ENCODE measurements at places on chromosomes 3 and 15.

GRCh38 chr15:79881254-79881653 lies 15.6 kb downstream of the MTHFS start:
- no peak for DNase-seq

DNA sequence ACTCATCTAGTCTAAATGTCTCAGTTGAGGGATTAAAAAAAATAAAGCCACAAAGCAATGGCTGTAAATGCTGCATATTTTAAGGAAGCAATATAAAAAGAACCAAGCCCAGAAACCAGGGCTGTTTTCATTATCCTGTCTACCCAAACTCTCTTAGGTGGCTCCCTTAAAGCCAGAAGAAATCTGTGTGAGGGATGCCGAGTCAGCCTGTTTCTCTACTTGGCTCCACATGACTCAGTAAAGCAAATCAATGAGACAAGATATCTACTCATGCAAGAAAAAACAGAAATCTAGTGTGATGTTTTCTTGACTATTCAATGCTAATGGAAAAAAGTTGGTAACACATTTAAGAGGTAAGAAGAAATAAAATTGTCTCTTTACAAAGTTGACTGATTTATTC lies 296.2 kb downstream of the ZBTB20 start:
- no peak for DNase-seq

DNA sequence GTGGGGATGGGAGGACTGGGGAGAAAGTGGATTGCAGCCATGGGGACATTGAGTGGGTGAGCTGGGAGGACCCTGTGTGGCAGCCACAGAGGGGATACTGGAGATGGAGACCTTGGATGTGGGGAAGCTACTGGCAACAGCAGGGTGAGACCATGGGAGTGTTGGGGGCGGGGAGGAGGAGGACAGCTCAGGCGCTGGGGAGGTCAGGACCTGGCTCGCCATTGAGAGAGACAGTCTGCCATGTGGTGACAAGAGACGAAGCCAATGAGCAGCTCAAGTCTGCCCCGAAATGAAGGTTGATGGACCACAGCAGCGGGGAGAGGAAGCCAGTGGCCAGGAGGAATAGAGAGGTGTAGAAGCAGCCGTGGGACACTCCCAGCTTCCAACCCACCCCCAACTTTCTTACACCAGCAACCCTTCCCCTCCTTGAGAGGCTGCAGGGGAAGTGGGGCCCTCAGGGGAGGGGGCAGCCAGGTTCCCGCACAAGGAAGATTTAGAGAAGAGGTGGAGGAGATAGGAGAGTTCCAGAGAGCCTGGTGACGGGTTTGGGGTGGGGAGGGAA lies 118.1 kb downstream of the ASB7 start:
- DNase-seq, result no peak

- DNase-seq, result no peak
Observed at GRCh38 chr3:168968609-168969008, 694.9 kb downstream of the MECOM start.

- peak; percentile 56 for DNase-seq
Observed at GRCh38 chr15:36495456-36495991, 83.9 kb upstream of the CDIN1 start.

DNA sequence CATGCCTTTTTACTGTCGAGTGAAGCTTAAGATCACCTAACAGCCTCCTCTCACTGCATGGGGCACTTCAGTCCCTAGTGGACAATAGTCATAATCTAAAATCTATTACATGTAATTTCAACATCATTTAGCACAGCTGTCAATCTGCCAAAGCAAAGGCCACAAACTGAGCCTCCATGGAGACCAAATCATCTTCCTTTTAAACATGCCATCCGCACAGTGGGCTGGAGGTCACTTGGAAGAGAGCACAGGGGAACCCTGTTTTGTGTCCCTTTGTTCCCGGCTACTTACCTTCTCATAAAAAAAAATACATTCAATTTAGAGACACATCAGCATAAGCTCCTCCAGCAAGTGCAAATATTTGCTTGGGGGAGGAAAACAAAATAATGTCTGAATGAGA lies 167.3 kb downstream of the SQOR start:
- DNase-seq, result peak; percentile 96

DNA sequence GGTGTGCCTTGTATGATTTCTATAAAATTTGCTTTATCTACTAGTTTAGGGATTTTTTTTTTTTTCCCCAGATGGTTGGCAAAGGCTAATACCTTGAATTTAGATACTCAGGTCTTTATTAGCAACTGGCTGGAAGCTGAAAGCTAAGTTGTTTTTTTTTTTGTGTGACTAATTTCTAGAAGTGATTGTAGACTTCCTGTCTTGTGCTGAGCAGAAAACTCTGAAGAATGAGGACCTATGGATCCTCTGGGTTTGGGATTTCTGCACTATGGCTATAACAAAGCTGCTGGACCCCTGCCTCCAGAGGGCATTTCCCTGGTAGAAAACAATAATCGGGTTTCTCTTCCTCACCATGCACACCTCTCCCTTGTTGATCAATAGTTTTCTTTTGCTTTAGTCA lies 10.0 kb downstream of the ARIH2 start:
- DNase-seq, result no peak

DNA sequence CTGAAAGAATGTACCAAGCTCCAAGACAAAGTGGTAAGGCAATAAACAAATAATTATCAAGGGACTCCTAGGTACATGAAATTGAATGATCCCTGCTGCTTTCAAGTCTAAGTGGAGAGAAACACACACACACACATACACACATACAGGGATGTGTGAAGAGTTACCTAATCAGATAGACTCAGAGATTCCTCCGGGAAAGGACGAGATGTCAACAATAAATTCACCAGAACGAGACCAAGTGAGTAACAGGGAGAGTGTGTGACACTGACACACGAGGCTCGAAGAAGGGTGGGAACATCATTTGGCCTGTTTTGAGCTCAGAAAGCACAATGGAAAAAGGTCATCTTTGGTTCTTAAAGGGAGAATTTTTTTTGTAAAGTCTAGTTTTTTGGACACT lies 13.4 kb downstream of the LRIG1 start:
- no peak for DNase-seq

DNA sequence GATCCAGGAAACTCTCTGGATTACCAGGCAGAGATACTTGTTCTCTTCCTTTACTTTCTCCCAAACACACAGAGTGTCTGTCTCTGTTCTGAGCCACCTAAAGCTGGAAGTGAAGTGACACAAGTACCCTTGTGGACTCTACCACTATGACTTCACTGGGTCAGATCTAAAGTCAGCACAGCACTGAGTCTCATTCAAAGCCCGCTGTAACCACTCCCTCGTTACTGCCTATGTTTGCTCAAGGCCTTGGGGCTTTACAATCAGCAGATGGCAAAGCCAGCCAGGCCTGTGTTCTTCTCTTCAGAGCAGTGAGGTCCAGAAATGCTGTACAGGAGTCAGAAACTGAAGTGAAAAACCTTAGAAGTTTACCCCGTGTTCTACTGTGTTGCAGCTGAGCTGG lies 588.3 kb upstream of the SEMA6D start:
- DNase-seq, result no peak

DNA sequence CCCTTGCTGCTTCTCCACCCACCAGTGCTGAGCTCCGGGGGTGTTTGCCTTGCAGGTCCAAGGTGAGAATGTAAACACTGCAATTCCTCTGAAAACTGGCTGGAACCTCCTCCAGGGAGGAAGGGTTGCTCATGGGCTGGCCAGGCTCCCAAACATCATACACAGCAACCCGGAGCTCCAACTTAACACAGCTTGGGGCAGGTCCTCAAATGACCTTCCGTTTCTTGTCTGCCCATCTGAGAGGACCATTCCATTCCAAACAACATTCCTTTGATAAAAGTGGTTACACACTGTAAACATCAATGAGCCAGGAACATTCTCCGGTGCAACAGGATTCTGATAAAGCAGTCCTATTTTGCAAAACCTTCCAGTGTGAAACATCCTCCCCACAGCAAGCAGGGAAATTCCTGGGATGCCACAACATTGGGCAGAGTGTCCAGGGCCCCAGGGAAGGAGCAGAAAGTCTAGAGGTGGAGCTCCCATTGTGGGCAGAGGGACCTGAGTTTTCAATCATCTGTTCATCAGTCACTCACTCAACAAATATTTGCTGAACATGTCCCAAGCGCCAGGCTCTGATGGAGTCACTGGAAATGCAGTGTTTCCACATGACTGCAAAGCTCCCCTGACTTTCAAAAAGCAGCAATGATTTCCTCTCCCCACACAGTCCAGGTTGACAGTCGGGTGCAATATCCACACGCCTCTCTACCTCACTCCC lies 7.3 kb upstream of the HEG1 start:
- DNase-seq, result no peak

DNA sequence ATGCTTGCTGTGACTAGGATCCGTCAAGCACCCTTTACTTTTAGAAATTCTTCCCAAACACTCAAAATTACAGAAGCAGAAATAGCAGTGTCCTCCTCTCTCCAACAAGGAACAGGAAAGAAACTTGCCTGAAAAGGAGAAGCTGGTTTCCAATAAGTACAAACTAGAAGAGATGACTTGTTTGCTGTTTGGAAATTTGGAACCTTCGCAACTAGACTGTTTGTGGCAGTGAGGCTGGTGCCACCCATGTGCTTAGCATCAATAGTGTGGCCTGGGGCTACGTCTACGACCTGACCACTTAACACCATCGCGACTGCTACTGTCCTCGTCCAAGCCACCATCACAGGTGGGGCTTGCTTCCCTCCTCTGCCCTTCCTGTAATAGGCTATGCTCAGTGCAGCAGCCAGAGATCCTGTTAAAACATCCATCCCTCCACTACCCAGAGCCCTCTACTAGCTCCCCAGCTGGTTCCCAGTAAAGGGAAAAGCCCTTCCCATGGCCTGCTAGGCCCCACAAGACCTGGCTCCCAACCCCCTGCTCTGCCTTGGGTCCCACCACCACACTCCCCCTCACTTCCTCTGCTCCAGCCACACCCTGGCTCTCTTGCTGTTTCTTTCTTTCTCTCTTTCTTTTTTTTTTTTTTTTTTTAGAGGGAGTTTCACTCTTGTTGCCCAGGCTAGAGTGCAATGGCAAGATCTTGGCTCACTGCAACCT lies 52.6 kb upstream of the CCR2 start:
- DNase-seq, result no peak

GRCh38 chr15:73760330-73761329 lies 7.5 kb upstream of the INSYN1 start:
- DNase-seq, result no peak

DNA sequence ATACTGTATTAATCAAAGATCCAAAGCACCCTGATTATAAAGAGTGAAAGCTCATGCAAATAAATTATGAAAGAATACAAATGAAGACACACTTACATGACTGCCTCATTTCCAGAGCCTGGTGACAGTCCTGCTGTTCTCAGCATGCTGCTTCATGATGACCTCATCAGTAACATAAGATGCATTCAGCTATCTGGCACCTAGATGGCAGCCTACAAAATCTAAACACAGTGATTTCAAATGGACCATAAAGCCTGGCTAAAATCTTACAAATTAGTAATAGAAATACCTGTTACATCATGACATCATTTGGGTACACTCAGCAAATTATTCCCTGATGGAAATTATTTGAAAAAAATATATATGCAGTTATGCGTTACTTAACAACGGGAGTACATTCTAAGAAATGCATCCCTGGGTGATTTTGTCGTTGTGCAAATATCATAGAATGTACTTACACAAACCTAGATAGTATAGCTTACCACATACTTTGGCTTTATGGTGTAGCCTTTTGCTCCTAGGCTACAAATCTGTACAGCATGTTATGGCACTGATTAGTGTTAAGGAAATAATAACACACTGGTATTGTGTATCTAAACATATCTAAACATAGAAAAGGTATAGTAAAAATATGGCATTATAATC lies 207.2 kb downstream of the EPHA3 start:
- DNase-seq, result peak; percentile 12

GRCh38 chr3:133661454-133662277 lies at the start of gene TOPBP1:
TOPBP1 (minus strand) TSS chr3:133661941; CDS start chr3:133661127, 814 bp downstream.
- peak; percentile 91 for DNase-seq
